ENCODE measurements at places on chromosomes 3 and 15.

DNA sequence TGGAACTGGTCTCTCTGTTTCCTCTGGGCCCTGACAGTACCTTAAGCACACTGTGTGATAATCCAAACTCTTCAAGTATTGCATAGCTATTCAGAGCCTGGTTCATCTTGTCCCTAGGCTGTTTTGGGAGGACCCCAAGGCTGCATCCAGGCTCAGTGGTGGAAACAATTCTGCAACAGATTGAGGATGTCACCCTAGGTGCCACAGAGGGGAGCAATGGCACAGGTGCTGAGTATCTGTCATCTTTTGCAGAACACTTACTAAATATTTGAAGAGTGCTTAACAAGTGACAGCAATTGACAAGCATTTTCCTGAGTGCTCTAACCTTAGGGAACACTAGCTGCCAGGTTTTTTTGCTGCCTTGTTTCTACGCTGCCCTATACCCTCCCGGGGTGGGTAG lies 27.8 kb downstream of the STARD5 start:
- no peak for DNase-seq

GRCh38 chr3:184143327-184143726 lies 8.2 kb downstream of the EIF2B5 start:
- DNase-seq = no peak

DNA sequence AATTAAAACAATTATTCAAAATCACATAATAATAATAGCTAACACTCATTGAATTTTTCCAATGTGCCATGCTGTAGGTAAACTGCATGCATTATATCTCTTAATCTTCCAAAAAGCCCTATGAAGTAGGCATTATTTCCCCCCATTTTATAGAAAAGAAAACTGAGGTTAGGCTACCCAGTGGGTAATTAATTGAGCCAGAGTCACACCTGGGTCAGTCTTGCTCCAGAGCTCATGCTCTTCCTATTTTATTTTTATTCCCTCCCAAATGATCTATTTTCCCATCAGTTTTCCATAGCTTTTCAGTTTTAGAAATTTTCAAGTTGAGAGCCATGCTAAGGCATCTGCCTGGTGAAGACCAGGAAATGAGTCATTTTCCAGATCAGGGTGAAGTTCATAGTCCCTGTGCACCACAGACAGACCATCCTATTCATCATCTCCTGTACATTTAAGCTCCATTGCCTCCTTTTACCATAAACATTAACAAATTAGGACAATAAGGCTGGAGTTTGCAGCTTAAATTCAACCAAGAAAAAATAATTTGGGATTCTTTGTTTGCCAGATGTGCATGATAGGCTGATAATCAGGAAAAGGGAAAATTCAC lies 417.3 kb downstream of the OTOL1 start:
- DNase-seq = no peak

DNA sequence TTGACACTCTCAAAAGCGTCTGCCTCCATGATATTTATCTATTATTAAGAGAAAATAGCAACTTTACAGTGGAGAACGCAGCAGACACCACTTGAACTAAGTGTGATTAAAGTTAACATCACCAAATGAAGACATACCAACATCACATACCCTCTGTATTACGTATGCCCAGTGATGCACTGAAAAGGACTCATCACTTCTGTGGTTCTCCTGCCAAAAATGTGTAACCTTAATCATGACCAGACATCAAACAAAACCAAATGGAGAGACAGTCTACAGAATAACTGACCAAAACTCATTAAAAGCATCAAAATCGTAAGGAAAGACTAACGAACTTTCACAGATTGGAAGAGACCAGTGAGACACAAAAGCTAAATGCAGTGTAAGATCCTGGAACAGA lies 103.2 kb downstream of the PPP2R3A start:
- DNase-seq = no peak

DNA sequence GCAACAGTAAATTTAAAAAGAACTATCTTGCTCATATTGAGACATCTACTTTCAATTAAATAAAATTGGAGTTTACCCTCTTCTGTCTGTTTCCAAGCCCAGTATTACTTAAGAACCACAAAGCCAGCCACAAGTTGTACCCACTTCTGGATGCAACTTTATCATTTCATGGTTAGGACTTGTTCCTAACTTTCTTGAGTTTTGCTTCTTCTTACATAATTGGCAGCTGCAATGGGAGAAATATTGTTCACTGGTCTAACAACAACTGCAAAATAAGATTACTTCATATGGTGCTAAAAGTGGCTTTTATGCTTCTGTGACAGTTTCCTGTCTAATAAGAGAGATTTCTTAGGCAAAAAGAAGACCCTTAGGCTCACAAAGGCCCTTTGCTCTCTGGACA lies 240.6 kb downstream of the OTOL1 start:
- DNase-seq = no peak

DNA sequence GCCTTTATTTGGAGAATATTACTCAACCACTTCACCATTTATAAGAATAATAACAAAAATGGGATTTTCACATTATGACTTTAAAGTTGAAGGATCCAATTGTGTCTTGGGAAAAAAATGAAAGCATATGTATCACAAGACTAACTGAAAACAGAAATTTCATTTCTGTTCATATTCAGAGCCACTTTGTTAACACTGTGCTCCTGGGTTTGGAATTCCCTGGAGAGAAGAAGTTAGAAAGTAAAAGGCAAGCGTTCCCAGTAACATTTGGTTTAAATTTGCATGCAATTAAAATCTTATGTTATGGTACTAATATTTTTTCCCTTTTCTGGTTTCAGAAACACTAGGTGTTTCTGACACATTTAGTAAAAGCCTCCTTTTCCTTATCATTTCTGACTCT lies 230.8 kb downstream of the RBMS3 start:
- DNase-seq = no peak

Data from CD4-positive, alpha-beta T cell treated with Interleukin-6 at 100 ng/mL for 8 hours (primary cell).